Stimulated activated CD4-positive, alpha-beta T cell treated with anti-CD3 and anti-CD28 coated beads, Interleukin-12 subunit alpha, Interleukin-12 subunit beta, amount 100 ng/mL, for 24 hours (primary cell): ENCODE measurements at places on chromosomes 4 and X.

- DNase-seq = no peak
These were observed at the start of gene GABRA4 for GRCh38 chr4:46993075-46994006. TSS of gene GABRA4 (minus strand) at chr4:46993581. CDS start at chr4:46993424, 157 bp downstream.

GRCh38 chr4:6324999-6325787 is 55.5 kb downstream of the WFS1 start:
- DNase-seq = no peak

- DNase-seq = no peak
These were observed 23.8 kb downstream of the CENPC start for GRCh38 chr4:67521506-67521905.

- no peak for DNase-seq
These were observed 228.1 kb downstream of the THOC2 start for GRCh38 chrX:123504630-123505270.

GRCh38 chr4:81541161-81541945 is 69.6 kb upstream of the RASGEF1B start:
- no peak for DNase-seq

- no peak for DNase-seq
These were observed 1.1 kb upstream of the TRMT10A start for GRCh38 chr4:99564921-99565320.

DNA sequence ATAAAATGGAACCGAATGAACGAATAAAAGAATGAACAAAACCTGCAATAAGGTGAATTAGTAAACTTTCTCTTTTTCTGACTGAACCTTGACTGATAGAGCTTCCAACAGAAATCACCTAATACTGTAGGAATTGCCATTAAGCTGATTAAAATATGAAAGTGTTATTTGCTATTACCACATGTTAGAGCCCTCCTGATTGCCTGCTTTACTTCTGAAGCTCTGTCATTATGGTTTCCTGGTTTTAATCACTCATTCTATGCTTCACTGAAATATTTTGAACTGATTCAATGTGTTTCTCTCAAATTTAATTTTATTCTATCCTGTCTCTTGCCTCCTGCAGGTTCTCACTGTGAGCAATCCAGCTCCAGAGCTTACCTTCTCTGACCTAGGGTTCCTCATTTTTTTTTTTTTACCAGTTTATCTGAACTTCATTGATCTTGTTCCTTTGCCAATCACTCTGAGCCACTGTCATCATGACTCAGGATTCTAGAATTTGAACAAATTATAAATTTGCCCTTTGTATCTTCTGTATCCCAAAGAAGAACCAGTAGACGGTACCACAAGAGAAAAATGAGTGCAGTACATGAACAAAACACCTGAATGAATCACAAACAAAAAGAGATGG is 48.1 kb upstream of the UGT2B15 start:
- DNase-seq = no peak

GRCh38 chr4:188717661-188718060 is 578.4 kb downstream of the TRIML1 start:
- DNase-seq = no peak

DNA sequence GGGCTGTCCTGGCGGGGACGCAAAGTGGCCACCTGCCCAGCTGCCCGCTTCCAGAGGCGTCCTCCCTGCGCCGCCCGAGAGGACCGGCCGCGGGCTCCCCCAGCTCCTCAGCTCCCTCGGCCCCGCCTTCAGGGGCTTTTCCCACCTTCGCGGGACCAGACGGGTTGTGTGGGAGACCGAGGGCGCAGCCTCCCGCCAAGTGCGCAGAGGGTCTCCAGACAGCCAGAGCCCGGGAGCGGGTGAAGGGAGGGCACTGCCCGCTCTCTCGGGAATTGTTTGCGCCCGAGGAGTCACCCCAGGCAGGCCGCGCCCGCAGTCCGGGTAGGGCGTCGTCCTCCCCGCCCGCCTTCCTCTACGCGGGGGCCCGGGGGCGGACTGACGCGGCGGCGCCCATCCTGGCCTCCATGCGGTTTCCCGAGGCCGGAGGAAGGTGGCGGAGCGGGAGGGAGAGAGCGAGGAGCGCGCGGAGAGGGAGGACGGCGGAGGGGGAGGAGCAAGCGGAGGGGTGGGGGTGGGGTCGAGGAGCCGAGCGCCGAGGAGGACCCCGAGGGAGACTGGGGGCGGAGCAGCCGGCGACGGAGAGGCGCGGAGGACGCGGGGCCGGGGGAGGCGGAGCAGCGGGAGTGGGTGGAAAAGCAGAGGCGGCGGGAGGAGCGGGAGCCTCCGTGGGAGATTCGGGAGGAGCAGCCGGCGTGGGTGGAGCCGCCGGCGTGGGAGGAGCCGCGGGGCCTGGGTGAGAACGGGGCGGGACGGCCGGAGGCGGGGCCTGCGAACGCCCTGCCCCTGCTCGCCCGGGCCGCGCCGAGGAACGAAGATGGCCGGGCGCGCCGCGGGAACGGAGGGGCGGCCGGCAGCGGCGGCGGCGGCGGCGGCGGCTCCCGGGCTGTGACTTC is 47.5 kb downstream of the CLDN34 start:
- DNase-seq = peak; percentile 57

DNA sequence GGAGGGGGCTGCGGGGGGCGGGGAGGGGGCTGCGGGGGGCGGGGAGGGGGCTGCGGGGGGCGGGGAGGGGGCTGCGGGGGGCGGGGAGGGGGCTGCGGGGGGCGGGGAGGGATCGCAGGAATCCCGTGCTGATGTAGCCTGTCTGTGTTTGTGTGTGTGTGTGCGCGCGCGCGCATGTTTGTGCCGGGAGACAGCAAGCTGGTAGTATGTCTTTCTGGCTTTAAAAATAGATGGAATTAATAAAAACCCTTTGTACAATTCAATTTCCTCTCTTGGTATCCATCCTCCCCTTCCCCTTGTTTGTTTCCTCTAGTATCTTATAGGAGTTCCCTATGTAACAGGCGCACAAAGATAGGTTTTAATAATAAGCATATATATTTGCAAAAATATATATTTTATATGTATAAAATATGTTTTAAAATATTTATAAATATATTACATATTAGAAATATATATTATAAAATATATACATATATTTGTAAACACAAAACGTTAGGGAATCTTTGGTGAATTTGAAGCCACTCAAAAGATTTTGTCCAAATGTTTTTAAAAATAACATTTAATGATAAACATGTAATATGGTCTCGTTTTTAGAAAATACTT is 782 bp downstream of the ARHGAP24 start:
- DNase-seq = no peak

- DNase-seq = no peak
These were observed 1624.8 kb upstream of the TENM3 start for GRCh38 chr4:180618396-180618795.

DNA sequence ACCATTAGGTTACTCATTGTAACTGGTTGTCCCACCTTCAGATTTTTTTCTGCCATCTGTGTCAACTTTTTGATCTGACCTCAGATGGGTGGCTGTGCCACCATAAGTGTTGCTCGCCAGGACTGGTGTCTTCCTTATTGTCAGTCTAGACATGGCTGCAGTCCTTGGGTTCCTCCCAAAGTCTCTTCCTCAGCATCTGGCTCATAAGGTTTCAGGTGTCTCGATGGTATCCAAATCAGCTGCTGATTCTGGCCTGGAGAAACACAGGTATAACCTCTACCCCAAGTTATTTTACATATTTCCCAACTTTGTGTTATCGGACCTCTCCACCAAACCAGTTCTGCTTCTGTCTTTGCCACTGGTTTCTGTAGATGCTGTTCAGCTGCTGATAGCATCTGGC is 158.5 kb downstream of the ZNF518B start:
- DNase-seq = no peak

GRCh38 chr4:20370274-20370673 is 118.6 kb downstream of the SLIT2 start:
- no peak for DNase-seq

- no peak for DNase-seq
These were observed 34.6 kb downstream of the NBDY start for GRCh38 chrX:56763556-56764152.

DNA sequence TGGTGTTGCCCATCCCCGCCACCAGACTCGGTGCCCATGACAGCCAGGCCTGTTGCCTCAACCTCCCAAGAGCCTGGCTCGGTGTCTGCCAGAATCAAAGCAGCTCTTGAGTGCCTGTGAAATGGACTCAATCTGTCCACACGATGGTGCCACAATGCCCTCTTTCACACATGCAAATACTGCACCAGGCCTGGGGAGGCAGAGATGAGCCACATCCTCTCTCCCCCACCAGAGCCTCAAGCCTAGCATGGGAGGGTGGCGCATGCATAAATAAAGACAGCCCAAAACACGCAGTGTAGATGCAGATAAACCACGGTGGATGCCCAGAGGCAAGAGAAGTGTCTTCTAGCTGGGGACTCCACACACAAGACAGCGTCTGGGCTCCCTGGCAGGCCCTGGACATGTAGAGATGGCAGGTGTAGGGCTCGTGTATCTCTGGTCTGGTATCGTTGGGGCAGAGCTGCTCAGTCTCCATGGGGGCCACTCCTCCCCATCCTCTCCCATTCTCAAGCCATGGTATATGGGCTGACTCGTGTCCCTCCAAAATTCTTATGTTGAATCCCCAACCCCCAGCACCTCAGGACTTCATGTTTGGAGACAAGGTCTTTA is 65.6 kb downstream of the JAKMIP1 start:
- DNase-seq = no peak

DNA sequence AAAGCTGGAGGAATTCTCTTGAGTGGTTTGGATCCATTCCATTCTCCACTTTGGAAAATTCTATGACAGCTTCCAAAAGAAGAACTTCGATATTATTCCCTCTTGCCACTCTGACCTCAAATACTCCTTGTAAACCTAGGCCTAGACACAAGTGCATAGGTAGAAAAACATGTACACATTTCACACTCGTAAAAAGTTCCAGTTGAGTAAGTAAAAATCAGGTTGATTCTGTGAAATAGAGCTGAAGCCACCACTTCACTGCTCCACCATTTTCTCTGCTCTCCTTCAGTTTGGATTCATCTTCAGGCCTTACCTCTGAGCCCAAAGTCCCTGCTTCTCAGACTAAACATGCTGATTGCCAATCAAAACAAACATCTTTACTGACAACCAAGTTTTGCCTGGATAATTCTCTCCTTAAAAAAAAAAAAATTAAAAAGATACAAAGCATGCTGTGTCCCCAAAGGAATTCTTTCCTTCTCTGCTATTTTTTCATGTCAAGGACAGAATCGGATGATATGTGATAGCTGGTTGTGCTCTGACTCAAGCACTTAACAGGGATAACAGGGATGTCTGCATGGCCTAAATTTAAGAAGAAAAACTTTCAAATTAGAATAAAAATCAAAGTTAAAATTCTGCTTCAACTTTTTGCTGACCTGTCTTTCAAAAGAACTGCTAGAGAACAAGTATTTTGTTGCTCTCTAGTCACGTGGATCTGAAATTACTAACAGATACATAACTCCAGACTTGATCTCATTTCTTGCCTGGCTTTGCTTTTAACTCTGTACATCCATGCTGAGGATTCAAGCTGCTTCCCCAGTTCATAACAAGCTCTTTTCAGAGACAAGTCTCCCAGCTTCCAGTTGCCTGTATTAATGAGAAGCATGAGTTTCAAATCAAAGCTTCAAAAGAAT is 420.9 kb upstream of the INTU start:
- DNase-seq = no peak

GRCh38 chr4:3364199-3364598 is 71.4 kb downstream of the RGS12 start:
- DNase-seq = no peak

DNA sequence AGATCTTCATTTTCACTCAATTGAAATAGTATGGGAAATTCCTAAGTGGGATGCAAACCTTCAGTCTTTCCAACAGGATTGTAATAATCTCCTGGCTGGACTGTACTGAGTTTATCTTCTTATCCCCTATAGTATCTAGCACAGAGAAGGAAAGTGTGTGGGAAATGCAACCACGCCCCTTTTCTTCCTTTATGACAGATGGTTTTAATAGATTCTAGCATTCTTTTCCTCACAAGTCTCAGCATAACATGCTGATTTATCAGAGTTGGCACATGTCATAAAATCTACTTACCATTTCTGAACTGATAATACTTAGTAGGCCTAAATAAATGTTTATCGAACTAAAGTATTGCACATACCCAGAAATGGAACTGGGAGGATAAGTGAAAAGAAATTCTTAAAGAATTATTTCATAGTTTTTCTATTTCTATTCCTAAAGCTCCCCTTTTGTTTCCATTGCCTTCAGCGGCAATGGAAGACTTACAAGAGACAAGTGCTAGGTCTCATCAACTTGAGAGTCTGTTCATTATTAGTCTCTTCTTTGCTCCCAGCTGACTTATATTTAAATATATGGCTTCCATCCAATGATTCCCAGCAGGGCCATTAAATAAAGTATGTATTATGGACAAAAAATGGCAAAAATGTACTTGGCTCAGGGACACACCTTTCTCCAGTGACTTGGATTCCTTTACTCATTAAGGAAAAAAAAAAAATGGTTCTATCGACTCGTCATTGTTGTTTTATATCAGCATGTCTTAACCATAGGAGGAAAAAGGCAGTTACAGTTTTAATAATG is 484.5 kb downstream of the IL1RAPL1 start:
- no peak for DNase-seq

- DNase-seq = no peak
These were observed 45.2 kb downstream of the PRSS12 start for GRCh38 chr4:118307643-118308042.

DNA sequence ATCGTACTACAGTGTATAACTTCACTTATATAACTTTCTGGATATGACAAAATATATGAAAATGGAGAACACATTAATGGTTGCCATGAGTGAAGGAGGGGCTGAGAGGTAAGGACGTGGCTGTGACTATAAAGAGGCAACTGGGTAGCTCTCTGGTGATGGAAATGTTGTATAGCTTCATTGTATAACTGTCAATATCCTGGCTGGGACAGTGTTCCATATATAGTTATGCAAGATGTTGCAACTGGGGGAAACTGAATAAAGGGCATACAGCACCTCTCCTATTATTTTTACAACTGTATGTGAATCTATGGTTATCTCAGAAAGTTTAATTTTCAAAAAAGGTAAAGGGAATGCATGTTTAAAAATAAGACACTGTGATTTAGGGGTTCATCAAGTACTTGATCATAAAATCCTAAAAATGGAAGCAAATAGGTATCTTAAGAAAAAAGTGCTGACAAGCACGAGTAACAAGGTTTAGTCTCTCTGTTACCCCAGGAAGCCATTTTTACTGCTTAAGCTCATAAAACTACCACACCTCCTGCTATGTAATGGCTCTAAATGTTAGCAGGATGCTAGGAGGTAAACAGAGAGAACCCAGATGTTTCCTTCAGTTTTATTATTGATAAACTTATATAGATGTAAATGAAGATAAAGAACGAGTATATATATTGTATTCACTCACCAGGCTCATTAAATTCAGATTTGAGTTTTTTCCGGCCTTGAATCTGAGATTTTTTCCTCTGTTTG is 34.0 kb downstream of the NAF1 start:
- DNase-seq = no peak

DNA sequence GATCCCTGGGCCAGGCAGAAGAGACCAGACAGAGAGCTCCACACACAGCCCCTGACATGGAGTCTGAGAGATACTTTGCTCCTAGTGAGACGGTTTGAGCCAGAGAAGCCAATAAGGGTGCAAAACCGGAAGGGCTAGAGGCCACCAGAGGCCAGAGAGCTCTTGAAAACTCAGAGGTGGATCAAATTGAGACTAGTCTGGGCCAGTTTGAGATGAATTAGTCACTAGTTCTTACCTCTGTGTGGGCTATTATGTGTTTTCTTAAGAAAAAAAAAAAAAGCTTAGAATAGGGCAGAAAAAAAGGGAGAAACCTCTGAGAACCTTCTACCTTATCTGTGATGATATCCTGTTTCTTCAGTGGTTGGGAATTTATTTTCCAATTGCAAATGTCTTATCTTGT is 110.4 kb upstream of the EDNRA start:
- no peak for DNase-seq
